Activated CD8-positive, alpha-beta memory T cell treated with anti-CD3 and anti-CD28 coated beads for 24 hours (primary cell): ENCODE measurements at places on chromosomes 7 and 10.

GRCh38 chr7:149885191-149886017 is 11.6 kb downstream of the ATP6V0E2 start:
- no peak for DNase-seq

DNA sequence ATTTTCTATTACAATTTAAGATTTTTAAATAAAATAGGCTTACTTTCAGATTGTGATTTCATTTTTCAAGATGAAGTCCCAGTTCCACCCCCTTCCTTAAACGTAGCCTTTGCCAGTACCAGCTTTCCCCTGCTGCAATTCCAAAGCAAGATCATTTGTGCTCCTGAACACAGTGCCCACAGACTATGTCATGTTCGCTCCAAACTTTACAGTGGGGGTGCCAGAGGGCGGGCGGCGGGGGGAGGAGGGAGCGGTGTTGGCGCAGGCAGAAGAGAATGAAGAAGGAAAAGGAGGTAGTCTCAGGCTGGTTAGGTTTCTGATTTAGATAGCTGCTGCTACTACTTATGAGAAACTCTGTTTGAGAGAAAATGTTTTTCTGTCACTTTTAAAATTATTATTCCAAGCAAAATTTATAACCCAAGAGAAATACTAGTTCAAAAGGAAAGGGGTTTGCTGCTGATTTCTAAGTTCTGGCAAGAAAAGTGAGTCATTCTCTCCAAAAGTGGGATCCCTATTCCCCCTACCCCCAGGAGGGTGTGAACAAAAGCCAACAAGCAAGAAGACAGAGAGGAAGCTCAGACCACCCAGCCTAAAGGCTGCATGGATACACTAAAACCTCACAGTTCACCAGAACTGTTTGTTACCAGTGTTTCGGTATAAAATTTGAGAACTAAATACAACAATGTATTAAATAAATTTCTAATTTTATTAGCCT is 109.6 kb downstream of the SRPK2 start:
- no peak for DNase-seq

- peak; percentile 46 for DNase-seq
Measured at GRCh38 chr7:159071260-159071659, 73.4 kb downstream of the VIPR2 start.

DNA sequence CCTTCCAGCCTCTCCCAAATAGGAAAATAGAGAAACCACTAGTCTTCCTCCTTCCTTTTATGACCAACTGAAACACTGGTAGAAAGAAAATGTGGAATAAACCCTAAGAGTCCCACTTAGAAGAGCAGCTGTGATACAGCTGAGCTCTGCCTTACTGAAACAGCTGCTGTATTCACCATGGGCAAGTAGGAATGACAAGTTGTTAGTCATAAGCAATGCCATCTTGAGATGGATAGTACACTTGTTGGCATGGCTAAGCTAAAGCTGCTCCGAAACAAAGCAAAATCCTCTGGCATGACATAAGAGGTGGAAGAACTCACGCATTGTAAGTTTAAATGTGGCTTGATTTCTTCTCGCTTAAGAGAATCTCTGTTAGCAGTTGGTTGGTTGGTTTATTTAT is 48.3 kb upstream of the TMEM236 start:
- DNase-seq, result no peak
